Transverse colon (tissue), 4 donors: ENCODE measurements at places on chromosomes 11 and 22.

GRCh38 chr11:111942829-111943228, 5.7 kb downstream of the DIXDC1 start:
- DNase-seq, result no peak

DNA sequence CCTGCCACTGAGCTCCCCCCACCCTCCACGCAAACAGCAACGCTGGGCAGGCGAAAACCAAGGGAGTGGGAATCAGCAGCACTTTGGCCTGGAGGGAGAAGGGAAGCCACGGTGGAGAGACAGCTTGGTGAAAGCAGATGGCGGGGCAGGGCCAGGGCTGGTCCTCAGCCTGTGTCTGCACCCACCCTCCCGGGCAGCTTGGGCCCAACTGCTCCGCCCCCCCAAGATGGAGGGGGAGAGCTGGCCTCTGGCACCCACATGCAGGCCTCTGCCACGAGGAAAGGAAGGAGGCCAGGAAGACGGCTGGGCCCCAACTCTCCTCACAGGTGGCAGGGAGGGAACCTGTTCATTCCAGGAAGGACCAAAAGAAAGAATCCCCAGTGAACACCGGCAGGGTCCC, 17.8 kb downstream of the MAFF start:
- DNase-seq, result no peak

GRCh38 chr11:104319396-104319795, 155.4 kb upstream of the PDGFD start:
- no peak for DNase-seq

DNA sequence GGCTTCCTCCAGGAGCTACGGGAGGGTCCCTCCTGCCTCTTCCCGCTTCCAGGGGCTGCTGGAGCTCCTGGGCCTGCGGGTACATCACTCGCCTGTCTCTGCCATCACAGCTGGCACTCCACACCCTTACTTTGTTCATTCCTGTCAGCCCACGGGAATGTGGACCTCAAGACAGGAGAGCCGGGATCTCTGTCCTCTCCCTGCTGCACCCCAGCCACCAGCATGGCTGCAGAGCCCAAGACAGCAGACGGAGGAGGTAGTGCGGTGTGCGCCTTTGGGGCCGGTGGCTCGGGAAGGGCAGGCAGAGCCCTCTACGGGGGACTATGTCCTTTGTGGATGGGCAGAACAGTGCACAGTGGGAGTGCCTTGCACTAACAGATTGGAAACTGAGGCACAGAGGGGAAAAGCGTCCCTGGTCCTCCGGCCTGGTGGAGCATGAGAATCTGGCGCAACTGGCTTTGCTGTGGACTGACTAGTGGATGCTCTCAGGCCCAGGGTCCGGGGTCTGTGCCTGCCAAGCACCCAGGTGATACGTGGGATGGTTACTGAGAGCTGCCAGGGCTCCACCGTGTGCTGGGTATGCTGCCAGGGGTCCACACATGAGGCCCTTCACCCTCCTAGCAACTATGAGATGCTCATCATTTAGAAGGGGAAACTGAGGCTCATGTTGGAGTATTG, 47.3 kb downstream of the IGF2 start:
- no peak for DNase-seq

DNA sequence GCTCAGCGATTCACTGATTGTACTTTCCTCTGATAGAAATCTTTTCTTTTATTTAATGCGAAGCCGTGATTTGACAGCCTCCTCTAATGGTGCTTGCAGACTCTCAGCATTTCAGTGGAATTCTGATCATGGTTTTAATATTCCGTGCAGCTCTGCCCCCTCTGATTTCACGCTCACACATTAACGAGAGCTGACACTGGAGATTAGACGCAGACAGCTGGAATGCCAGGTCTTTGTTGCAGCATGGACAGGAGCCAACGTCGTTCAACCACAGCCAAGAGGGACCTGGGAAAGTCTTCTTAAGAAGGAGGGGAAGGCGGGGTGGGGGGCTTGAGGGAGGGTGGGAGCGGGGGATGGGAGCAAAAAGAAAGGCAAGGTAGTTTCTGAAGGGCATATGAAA, 186.4 kb downstream of the BLID start:
- DNase-seq, result no peak

DNA sequence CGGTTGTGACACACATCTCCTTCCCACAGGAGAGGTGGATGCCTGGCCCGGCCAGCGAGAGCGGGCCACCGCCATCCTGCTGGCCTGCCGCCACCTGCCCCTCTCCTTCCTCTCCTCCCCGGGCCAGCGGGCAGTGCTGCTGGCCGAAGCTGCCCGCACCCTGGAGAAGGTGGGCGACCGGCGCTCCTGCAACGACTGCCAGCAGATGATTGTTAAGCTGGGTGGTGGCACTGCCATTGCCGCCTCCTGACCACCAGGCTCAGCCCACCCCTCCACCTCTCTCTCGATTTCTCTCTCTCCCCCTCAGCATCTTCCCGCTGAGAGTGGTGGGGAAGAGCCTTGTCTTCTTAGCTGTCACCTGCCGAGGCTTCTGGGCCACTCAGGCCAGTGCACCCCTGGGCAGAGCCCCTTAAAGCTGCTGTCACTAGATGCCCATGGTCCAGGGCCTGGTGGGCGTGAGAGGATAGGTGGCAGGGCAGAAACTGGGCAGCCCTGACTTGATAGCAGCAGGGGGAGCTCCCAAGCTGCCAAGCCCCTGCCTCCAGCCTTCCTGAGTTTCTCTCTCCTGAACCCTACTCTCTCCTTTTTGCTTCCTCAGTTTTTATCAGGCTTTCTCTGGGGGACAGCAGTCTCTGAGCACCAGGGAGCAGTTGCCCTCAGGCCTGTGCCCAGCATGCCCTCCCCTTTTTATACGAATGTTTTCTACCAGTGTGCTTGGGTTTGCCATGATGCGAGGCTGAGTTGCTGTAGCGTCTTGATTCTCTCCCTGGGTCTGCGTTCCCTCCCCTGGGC, 9.3 kb downstream of the SHISA8 start:
- DNase-seq, result no peak

DNA sequence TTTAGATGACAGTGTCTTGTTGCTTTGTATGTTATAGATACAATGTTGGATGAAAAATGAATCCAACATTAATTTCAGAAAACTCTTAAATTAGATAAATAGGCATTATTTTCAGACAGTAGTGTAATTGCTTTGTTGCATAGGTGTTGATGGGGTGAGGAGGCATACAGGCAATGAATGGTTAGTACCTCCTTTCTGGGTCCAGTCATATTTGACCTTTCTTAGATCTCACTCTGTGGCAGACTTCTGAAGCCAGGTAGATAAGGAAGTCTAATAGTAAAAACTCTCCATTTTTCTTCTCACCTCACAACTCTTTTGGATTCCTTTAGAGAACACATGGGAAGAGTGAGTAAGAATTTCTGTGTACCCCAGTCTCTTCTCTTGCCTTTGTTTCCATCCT, 31.8 kb downstream of the BIRC2 start:
- no peak for DNase-seq

- no peak for DNase-seq
Measured at GRCh38 chr11:22165087-22165486, 27.8 kb upstream of the ANO5 start.

DNA sequence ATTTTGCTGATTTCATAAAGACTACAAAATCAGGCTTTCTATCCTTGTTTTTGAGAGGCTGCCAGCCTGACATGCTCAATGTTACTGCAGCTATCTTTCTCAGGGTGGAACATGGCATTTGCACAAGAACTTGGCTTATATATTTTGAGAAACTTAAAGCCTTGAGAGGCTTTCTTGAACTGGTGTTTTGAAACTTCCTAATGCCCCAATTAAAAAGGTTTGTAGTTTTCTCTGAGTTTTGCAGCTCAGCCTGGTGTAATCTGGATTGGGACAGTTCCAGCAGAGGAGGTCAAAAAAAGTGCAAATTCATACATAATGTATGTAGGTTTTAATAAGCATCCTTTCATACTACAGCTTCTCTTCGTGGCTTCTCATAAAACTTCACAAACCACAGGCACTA, 223.4 kb downstream of the FAM76B start:
- DNase-seq, result no peak

DNA sequence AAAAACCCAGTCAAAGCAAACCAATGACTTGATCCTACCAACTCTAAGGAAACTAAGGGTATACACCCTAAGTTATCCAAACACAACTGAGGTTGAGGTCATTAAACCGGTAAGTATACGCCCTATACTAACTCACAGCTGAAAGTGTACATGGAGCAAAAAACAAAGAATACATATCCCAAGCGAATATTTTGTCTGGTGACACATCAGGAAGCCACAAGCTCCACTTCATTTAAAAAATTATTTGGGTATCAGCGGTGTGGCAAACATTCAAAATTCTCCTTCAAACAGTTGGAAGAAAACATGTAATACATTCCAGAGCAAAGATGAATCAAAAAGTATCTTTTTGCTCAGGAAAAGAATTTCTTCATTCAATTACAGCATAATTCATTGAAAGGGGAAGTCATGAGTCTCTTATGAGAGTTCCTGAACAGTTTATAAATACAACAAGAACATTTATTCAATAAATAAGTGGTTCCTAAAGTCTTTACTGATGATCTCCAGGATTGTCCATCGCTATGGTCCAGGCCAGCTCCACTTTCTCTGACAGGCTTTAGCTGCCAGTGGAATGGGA, 4.5 kb upstream of the JAML start:
- no peak for DNase-seq

GRCh38 chr22:16989915-16990314, 18.1 kb downstream of the GAB4 start:
- DNase-seq, result no peak

DNA sequence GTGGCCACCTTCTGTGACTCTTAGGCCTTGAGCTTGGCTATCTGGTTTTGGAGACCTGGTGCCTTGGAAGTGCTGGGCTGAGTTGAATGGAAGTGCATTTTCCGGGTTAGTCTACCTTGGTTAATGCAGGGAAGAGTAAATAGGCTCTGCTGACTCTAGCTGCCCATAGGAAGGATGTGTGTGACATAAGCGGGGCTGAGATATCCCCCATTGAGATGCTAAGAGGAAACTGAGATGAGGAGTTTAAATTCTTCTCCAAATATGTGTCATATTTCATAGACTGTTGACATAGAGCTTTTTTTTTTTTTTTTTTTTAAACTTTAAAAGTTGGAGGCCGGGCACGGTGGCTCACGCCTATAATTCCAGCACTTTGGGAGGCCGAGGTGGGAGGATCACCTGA, 30.8 kb downstream of the ZNRF3 start:
- no peak for DNase-seq

DNA sequence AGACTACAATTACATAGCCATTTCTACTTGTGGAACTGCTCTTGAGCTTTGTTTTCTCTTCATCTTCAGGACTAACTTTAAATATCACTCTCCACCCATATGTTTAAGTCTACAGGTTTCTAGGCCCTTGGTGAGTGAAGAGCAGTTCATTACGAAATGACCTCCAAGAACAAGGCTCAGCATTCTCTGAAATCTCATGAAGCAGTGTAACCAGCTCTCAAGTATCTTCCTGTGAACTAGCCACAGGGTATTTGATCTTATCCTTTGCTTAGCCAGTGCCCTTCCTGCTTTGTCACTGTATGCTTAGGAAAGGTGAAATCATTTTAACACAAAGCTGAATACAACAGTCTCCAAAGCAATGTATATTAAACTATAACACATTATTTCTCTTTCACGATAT, 20.4 kb upstream of the LYVE1 start:
- no peak for DNase-seq

DNA sequence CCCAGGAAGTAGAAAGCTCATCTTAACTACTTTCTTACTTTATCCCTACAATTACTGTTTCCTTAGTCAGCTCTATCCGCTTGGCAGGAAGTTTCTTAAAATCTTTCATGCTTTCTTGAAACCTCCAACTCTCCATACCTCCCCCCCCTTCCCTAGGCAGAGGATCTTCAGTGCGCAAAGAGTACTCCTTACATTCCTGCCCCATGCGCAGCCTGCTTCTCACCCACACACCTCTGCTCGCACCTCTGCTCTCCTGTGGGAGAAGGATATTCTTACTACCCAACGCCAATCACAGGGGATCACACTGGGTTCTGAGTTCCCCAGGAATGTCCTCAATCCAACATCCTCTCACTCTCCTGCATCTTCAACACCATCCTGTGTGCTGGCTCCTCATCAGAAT, 12.3 kb downstream of the TCF20 start:
- no peak for DNase-seq

DNA sequence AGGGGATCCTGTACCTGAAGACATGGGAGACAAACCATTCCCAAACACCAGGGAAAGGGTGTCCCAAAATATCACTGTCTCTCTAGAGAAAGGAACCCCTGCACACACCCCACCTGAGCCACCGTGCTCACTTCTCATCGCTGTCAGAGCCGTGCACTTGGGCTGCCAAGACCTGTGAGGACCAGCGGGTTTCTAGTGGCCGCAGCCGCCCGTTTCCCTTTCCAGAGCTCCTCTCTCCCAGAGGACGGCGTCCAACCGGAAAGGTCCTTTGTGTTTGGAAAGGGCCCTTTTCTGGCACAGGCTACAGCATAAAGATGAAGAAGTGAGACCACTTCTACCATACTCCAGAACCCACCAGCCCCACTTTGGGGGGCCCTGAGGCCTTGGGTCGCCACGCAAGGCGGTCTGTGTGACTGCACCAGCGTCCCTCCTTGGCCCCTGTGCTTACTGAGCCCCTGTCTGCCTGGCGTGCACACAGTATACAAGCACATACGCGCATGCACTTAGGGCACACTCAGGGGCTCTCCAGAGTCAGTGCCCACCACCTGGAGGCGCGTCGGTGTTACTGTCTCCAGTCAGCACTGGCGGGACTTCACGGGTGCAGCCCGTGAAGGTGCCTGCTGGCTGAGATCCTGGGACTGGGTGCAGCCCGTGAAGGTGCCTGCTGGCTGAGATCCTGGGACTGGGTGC, 381.8 kb downstream of the TBC1D22A start:
- DNase-seq, result peak; percentile 19

DNA sequence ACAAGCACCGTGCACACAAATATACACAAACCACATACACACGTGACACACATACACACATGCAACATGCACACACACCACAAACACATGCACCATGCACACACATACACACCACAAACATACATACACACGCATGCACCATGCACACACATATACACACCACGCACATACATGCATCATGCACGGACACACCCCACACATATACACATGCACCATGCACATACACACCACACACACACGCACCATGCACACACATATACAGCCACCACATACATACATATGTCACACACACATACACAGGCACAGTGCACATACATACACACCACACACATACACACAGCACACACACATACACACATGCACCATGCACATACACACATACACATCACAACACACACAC, 12.7 kb upstream of the B4GALNT4 start:
- no peak for DNase-seq

GRCh38 chr11:24386546-24387397, 110.1 kb upstream of the LUZP2 start:
- no peak for DNase-seq

GRCh38 chr11:31422703-31423102, 53.0 kb downstream of the DNAJC24 start:
- DNase-seq, result no peak
